ENCODE measurements at places on chromosomes 1 and 21.
A peak's percentile ranks its signal among the peaks of the same experiment; 100 is the strongest.

DNA sequence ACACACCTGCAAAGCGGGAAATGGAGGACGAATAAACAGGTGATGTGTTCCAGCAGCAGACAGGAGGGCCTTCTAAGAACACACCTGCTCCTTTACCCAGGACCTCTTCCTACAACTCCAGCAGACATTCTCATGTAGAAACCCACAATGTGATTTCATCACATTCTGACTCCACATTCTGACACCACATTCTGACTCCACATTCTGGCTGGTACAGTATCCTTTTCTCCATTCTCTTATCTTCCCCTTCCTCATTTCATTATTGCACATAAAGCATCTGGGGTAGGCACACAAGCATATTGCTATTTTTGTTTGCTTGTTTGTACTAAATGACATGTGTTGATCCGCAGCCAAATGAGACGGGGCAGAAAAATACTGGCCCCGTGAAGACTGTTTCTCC is 3.6 kb upstream of the ZNF124 start:
- DNase-seq: no peak

GRCh38 chr21:29477347-29477746 is 178.6 kb downstream of the BACH1 start:
- DNase-seq: no peak

DNA sequence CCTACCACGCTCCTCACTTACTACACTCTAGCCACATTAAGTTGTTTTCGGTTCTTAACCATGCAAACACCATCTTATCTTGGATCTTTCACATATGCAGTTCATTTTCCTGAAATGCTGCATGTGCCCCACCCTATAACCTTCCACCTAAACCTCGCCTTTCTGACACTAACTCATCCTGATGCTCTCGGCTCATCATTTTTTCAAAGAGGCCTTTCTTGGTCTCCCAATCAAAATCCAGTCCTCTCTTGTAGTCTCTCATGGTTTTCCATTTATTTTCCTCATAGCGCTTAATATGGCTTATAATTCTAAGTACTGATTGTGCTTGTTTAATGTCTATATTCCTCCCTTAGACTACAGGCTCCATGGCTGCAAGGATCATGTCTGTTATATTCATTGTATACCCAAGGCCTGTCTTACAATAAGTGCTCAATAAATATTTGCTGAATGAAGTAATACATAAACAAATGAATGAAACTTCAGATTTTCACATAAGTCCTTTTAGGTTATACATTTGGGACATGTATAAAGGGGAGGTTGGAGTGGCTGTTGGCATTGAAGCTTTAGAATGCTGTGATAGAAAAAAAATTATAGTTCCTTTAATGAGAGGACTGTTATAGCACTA is 79.2 kb upstream of the CDC42BPA start:
- DNase-seq: no peak

DNA sequence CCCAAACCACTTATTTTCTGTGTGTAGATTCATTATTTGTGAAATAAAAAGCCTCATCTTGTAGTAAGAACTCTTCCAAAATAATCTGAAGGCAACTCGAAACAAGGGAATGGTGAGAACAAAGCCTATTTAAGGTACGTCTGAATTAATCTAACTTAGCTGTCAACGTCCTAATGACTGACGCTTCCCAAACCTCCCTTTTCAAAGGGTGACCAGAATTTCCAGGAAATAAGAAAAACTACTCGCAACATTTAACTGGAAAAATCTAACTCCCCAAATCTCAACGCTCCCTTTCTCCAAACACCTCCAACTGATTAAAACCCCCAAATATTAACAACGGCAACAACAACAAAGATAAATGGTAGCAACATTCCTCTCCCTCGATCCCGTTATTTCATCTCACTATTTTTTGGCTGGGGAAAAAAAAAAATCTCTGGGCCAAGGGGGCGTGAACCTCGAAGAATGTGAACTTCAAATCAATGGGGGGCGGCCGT is 693 bp downstream of the SRSF10 start:
- no peak for DNase-seq

DNA sequence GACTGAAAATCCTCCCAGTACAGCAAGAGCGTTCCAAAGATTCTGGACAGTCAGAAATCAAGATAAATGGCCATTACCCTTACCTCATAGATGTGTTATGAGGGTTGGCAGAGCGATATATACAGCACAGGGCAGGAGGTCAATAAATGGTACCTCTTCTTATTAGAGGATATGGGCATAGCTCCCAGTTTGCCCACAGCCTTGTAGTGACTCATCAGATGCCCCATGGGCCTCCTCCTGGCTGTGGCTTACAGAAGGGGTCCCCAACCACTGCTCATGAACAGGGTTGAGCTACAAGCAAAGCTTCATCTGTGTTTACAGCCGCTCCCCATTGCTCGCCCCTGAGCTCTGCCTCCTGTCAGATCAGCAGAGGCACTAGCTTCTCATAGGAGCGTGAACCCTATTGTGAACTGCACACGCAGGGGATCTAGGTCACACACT is 7.3 kb upstream of the IFNGR2 start:
- DNase-seq: peak; percentile 76

DNA sequence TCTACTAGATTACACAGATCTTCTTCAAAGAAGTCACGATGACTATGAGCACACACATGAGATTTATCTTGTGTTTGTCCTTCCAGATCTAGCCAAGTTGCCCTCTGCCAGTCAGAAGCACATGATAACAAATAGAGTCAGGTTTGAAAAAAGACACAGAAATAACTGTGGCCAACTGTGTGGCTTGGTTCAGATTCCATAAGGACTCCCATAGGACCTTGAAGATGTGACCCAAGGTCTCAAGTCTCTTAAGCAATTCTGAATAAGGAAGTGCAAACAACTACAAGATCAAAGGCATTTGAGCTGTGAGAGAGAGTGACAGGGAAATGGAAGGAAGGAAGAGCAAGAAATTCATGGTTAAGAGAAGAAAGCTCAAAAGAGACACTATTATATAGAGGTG is 194.0 kb downstream of the PLPP3 start:
- no peak for DNase-seq

- DNase-seq: no peak
These were observed 24.9 kb downstream of the KCNN3 start for GRCh38 chr1:154845174-154845573.

GRCh38 chr1:112991402-112992120 is 35.6 kb upstream of the SLC16A1 start:
- no peak for DNase-seq

GRCh38 chr1:83960669-83961277 is 38.2 kb downstream of the TTLL7 start:
- DNase-seq: peak; percentile 7

DNA sequence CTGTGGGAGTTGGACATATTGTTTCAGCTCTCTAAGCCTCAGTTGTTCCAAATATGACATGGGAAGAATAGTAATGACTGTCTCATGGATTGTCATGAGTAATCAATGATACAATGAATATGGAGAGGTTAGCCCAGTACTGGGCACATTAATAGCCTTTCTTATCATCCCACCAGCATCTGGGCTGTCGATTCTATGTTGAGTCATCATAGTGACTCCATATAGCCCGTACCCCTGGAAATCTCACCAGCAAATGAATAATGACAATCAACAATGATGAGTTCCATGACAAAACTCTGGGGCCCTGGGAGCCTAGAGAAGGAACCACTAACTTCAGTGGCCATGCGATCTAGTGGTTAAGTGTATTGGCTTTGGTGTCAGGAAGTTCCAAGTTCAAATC is 39.7 kb upstream of the GJB5 start:
- no peak for DNase-seq

GRCh38 chr1:7334475-7335035 is 436.5 kb upstream of the VAMP3 start:
- peak; percentile 78 for DNase-seq

- DNase-seq: no peak
These were observed 231.1 kb upstream of the RUNX1 start for GRCh38 chr21:35280231-35280630.

DNA sequence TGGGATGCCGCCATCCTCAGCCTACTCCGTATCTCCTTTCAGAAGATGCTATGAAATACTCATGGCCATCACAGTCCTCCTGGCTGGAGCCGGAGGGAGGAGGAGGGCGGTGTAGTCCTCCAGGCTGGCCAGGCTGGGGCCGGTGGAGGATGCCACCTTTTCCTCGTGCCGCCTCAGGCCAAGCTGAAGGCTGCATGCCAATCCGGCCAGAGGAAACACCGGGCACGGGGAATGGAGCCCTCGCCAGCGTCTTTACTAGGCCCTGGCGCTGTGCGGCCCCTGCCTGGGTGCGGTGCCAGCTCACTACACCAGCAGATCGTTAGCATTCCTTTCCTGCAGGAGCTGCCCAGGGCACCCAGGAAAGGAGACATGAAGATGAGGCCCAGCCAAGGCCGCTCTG is 70.1 kb downstream of the CASZ1 start:
- no peak for DNase-seq

DNA sequence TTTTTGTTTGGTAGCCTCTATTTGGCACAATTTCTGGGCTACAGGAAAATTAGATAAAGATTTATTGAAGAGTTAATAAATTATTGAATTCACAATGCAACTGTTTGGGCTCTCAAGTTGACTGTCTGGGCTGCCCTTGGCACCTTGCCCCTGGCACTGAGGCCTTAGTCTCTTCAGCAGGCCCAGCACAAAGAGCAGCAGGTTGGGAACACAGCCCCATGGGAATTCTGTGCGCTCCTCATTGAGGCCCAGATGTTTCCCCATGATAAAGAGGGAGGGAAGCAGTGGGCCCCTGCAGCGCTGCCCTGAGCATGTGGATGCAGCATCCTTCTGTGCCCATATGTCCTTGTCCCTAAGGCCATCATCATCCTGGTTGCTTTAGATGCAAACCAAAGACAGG is 2.9 kb downstream of the CRNN start:
- no peak for DNase-seq

GRCh38 chr1:75559136-75559535 is 51.8 kb downstream of the SLC44A5 start:
- no peak for DNase-seq

- DNase-seq: peak; percentile 82
These were observed 4.0 kb downstream of the WDR26 start for GRCh38 chr1:224430511-224431113.

DNA sequence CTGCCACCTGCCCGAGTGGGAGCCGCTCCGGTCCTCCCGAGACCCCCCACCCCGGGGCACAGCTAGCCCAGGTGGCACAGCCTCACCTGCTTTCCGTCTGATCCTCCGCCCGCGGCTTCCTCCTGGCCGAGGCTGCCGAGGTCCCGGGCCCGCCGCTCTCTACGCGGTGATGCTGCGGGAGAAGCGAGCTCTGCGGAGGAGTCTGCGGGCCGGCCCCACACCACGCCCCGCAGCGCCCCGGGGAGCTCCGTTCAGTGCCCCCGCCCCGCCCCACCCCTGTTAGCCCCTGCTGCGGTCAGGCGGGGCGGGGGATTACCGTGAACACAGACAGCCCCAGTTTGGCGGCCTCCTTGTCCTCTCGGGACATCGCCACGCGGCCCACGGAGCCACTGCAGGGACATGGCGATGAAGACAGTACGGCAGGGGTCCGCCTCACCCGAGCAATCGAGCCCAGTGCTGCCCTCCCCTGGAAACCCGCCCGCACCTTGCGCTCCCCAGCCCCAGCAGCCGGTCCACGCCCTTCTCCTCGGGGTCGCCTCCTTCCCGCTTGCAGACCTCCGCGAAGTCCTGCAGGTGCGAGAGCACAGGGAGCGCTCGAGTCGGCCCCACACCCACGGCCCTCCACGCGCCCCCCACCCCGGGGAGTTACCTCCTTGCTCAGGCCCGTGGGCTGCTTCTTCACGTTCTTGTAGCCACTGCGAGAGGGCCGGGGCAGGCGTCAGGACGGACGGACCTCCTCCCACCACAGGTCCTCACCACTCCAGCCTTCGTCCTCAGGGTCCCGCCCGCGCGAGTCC is 933 bp downstream of the C1orf35 start:
- DNase-seq: peak; percentile 26

GRCh38 chr21:14313300-14313699 is 69.6 kb downstream of the HSPA13 start:
- DNase-seq: no peak

DNA sequence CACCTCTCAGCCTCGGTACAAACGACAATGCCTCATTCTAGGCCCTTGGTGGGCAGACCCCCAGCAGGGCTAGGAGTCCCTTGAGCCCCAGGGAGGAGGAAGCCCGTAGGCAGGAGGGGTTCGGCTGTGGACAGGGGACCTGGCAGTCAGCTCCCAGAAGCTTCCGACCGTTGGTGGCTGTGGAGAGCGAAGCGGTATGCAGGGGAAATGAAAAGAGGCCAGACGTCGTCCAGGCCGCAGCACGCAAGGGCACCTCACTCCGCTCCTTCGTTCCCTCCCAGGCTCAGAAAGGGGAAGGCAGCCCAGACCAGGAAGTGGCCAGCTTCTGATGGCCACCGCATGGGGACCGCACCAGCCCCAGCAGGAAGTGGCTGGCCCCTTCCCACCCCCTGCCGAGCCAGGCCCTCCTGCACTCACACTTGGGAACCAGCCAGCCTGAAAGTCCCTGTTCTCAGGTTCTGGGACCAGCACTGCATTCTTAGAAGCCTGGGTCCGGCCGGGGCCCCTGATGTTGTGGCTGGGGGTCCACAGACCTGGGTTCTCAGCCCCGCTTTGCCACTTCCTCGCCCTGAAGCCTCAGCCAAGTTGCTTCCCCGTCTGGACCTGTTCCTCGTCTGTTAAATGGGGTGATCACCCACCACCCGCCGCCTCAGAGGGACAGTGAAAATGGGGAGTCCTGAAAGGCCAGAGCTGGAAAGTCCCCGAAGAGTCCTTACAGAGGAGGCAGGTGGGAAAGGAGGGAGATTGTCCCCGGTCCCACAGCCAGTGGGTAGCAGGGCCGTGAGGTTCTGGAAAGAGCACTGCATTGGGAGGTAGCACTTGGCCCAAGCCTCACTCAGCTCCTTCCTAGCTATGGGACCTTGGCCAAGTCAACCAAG is 104.0 kb upstream of the RUNX3 start:
- DNase-seq: no peak

DNA sequence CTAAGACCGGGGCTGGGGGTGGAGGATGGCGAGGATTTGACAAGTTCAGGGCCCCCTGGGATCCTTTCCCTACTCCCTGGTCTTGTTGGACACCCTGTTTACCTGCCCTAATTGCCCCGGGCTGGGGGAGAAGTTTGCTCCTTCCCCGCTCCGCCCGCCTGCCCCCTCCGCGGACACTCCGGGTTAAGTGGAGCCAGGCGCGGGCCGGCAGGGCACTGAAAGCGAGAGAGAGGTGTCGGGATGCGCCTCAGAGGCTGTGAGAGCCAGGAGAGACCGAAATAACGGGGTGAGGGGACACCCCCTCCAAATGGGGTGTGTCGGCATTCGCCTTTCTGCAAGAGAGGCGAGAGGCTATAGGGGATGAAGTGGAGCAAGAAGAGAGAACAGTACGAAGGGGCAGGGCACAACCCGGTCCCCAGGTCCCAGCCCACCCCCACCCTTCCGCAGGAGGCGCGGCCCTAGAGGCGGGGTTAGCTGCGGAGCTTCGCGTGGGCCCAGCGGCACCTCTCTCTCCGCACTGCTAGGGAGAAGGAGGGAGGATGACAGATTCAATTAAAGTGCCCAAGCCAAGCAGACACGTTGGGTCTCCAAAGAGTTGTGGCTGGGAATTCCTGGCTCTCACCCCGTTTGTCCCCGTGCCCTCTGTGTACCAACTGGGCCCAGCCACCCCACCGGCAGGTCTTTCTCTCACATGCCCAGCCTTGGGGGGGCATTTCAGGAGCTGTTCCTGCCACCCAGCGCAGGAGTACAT is 3.8 kb downstream of the EFNA3 start:
- no peak for DNase-seq
